ENCODE measurements at places on chromosomes 4 and X.

DNA sequence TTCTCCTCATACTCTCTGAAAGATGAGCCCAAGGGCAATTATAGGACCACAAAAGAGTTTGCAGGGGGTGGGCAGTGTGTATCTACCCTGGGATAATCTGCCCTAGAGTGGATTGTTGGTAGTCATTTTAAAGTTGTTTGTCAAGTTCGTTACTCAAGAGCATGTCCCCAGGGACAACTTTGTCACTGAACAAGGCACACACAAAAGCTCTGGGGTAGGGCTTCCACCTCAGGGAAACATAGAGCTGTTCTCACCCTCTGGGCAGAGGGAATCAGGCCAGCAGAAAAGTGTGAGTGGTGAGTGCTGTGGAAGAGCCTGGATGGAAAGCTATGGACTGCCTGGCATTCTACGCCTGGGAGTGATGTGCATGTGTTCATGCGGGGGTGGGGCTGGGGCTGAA lies 23.3 kb upstream of the LEF1 start:
- DNase-seq = no peak

GRCh38 chr4:77776182-77777134 lies 42.7 kb downstream of the CNOT6L start:
- no peak for DNase-seq

DNA sequence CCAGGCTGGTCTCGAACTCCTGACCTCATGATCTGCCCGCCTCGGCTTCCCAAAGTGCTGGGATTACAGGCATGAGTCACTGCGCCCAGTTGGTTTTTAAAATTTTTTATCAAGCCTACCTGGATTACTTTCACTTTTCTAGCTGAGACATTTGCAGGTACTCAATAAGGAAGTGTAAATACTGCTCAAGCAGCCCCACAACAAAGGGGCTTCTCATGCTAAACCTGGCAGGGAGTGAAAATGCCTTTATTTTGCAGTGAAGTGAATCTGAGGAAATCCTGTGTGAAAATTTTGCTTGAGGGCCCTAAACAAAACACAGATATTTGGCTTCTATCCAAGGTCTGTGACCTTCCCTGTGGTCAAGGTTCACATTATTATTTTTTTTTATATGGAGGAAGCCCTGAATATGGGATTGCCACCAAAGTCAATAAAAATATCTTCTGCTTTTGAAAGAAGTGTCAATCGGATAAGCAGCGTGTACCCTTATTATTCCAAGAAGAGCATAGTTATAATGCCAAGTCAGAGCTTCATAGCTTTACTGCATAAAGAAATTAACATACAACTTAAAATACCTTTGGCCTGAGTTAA lies 481.0 kb downstream of the SH2D1A start:
- no peak for DNase-seq

- DNase-seq = no peak
Observed at GRCh38 chrX:132216283-132216682, 3.0 kb downstream of the RAP2C start.

- no peak for DNase-seq
Observed at GRCh38 chrX:69117876-69118526, 47.3 kb downstream of the PJA1 start.

DNA sequence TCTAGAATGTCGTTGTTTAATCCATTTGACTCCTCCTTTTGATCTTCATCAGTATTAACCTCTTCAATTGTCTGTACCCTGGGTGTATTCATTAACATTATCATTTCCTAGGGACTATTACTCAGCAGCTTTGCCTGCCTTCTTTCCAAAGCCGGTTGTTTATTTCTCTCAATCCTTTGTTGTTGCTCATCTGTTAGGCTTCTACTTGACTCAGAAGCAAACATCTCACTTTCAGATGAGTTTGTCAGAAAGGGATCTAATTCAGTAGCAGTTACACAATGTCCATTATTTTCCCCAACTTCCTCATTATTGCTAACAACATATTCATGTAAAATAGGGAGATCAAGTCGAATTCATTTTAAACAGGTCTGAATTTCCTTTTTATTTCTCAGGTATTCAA lies 22.1 kb upstream of the HSD17B10 start:
- DNase-seq = no peak

GRCh38 chr4:13865871-13866669 lies 238.5 kb upstream of the BOD1L1 start:
- DNase-seq = no peak

- no peak for DNase-seq
Observed at GRCh38 chr4:92812652-92813051, 508.9 kb downstream of the GRID2 start.

DNA sequence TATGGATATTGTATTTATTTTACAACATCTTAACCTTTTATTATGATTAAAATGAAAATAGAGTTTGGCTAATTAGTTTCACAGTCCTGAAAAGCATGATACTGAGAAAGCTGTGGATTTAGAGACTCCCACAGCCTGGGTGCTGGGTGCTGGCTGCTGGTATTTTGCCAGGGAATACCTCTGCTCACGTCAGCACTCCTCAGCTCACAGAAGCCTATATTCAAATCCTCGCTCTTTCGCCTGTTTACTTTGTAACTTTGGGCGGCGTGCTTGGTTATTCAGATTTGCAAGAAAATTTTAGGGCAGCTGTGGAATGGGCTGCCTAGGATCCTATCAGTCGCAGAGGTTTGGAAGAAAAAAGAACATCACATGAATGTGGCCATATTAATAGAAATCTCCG lies 261.8 kb downstream of the DCTD start:
- DNase-seq = no peak

GRCh38 chr4:90127706-90128345 lies 632 bp downstream of the CCSER1 start:
- DNase-seq = no peak

GRCh38 chr4:109729718-109730618 lies at the start of gene PLA2G12A:
Gene PLA2G12A, minus strand, starts transcription at chr4:109730070. Its CDS starts 261 bp downstream, at chr4:109729809.
- DNase-seq = peak; percentile 74

GRCh38 chrX:95291561-95291960 lies 1393.1 kb upstream of the DIAPH2 start:
- no peak for DNase-seq

GRCh38 chrX:118839334-118839958 lies 15.8 kb downstream of the ZCCHC12 start:
- peak; percentile 56 for DNase-seq

- DNase-seq = no peak
Observed at GRCh38 chr4:175827516-175827915, 15.5 kb upstream of the GPM6A start.

GRCh38 chr4:184838249-184839074 lies 12.7 kb upstream of the ACSL1 start:
- no peak for DNase-seq

DNA sequence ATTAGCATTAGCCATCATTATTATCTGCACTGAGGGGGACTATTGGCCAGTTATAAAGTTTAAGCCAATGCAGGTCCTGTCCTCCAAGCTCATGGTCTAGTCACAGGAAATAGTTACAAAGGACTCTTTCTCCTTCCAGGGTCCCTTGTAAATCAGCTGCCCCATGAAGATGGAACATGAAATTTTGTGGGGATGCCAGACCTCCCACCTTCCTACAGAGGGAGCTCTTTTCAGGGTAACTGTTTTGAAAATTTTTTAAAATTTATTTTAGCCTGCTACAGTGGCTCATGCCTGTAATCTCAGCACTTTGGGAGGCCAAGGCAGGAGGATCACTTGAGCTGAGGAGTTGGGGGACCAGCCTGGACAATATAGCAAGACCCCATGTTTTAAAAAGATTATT lies 124.4 kb upstream of the SLC34A2 start:
- no peak for DNase-seq

- DNase-seq = peak; percentile 43
Observed at GRCh38 chrX:71998836-71999509, 88.3 kb downstream of the NHSL2 start.

DNA sequence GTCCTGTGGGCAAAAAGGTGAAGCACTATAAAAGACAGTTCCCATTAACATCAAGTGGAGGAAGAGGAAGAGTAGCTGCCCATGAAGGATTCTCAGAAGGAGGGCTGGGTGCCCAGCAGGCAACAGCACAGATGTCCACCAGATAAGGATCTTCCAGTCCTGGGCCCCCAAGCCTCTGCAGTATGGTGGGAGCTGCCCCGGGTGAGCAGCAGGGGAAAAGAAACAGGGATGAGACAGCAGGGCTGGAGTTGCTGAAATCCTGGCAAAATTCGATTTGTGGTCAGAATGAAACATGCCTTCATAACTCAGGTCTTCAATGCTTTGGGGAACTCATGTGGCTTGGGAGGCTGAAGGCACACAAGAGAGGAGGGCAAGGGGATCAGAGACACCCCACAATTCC lies 94.6 kb downstream of the RASL11B start:
- no peak for DNase-seq

DNA sequence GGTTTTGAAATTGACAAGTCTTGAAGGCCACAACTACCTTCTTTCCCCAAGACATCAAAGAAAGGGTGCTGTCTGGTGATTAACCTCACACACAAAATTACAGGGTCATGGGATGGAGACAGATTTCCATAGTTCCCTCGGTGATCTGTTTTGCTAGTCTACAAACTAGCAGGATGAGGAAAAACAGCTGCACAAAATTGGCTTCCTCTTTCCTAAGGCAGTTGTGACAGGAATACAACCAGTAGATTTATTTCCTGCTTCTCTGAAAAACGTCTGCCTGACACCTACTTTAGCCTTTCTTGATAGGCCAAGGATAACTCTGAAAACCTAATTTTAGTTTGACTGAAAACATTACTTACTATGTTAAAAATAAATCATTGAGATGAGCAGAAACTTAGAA lies 39.6 kb downstream of the DKK2 start:
- DNase-seq = no peak

DNA sequence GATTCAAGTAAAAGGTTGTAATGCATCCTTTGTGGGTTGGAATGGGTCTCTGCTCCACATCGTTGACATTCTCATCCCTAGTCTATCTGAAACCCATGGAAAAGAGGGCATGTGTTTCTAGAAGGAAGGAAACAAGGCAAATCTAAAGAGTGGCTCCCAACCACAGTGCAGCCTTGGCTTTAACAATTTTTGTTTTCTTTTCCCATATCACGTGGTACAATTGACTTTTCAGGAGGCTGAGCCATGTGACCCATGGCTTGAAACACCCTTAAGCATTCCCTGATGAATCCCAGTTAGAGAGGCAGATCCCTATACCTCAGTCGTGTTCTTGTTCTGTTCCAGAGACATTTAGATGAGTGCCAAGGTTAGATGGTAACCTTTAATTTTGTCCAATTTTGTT lies 12.8 kb downstream of the DCUN1D4 start:
- DNase-seq = no peak

Data from activated gamma-delta T cell treated with Interleukin-2 at 50 U/mL for 16 hours (primary cell).